ENCODE measurements at places on chromosomes 7 and 10.

GRCh38 chr10:97999066-97999922 lies 31.1 kb downstream of the CRTAC1 start:
- DNase-seq: no peak

GRCh38 chr7:67553378-67553777 lies 556.7 kb downstream of the TYW1 start:
- no peak for DNase-seq

DNA sequence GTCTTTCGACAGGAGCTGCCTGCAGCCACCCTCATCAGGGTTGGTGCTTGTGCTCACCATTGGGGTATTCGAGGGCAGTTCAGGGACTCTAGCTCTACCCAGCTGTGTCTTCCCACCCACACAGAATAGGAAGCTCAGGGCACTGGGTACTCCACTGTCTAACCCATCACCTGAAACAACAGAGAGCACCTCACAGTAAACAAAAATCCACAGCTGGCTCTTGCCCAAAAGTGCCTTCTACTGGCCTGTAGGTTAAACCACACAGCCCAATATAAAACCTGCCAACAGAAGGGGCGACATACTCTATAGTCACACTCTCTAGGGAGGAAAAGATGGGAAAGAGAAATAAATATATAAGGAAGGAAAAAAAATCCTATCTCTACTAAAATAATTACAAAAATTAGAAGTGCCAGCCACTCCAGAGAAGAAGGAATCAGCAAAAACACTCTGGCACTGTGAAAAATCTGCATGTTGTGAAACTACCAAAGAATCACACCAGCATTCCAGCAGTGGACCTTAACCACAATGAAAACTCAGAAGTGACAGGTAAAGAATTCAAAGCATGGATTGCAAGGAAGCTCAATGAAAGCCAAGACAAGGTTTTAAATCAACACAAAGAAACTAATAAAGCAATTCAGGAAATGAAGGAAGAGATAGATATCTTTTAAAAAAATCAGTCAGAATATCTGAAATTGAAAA lies 110.0 kb downstream of the HGF start:
- no peak for DNase-seq

DNA sequence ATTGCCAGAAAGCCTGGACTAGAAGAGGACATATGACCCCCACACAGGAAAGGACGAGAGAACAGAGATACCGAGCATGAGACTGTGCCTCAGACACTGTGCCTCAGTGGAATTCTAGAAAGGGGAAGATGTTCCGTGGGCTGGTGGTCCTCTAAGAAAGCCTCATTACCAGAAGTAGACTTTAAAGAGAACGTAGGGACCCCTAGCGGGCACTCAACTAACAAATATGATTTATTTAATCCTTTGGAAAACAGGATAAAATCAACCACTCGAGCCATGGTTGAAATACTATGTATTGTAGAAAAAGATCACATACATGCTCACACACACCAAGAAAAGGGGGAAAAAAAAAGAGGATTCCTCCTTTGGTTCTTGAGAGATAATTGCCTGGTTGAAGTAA lies 701.2 kb upstream of the SORCS1 start:
- no peak for DNase-seq

DNA sequence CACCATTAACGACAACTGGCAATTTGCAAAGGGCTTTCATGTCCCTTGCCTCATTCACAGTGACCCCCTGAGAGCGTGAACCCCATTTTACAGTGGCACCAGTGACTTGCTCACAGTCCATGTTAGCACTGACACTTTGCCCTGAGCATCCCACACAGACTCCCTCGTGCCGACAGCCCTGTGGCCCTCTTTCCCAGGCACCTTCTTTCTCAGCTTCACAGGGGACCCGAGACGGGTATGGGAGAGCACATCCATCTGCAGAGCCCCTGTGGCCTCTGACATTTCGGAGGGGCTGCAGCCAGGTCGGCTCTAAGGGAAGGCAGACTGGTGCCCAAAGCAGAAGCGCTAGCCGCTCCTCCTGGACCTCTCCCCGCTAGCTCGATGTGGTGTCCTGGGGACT lies 10.8 kb downstream of the LOXL4 start:
- DNase-seq: no peak

- no peak for DNase-seq
These were observed 382.6 kb downstream of the LRMDA start for GRCh38 chr10:75814014-75814413.

- DNase-seq: no peak
These were observed 135.1 kb upstream of the ZWINT start for GRCh38 chr10:56496186-56496486.

DNA sequence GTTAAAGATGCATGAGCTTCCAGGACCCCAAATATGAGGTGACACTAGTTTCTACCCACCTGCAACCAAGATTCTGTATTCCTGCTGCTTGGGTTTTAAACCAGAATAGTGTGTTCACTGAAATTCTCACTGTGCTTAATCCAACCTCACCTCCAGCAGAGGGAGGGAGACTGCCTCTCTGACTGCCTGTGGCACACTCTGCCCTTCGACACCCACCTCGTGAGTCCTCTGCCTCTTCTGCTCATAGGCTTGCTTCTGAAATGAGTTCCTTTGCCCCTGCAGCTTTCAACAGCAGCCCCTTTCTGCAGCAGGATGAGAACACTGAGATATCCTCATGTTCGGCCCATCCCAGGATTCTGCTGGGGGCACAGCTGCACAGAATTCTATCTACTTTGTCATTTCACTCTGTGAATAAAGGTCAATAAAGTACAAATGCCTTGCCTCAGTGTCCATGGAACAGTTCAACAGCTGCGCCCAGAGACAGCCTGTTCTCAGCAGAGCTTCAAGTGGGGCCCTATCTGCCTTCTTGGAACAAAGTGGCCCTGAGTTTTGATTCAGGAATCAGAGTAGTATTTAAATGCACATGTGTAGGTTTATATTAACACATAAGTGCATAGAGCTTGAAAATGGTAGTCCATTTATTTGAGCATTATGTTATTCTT lies 632.5 kb downstream of the TNS3 start:
- no peak for DNase-seq

- DNase-seq: no peak
These were observed 654.7 kb upstream of the ZWINT start for GRCh38 chr10:57015595-57016318.

GRCh38 chr7:134255814-134256213 lies 60.9 kb downstream of the SLC35B4 start:
- no peak for DNase-seq

DNA sequence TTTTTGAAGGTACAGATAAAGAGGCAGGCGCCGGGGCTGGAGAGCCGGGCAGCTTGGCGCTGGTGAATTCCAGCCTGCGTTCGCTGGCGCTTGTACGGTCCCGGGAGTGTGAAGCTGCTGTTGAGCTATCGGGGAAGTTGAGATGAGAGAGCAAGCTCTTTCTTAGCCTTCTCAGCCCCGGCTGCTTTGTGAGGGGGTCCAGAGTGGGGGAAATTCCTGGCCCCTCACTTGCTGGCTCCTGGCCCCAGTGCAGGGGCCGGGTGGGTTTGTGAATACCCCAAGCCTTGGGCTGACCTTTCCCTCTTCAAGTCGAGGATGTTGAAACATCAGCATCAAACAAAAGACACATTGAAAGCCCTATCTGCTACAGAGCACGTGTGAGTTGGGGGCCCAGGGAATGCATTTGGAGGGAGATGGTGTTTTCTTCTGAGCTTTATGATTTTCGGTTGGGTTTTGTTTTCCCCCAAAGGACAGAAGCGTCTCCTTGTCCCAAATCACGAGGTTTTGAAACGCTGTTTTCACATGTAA lies 2.7 kb downstream of the ZMIZ1 start:
- DNase-seq: no peak

GRCh38 chr7:116240024-116240668 lies 29.8 kb downstream of the TES start:
- DNase-seq: no peak

DNA sequence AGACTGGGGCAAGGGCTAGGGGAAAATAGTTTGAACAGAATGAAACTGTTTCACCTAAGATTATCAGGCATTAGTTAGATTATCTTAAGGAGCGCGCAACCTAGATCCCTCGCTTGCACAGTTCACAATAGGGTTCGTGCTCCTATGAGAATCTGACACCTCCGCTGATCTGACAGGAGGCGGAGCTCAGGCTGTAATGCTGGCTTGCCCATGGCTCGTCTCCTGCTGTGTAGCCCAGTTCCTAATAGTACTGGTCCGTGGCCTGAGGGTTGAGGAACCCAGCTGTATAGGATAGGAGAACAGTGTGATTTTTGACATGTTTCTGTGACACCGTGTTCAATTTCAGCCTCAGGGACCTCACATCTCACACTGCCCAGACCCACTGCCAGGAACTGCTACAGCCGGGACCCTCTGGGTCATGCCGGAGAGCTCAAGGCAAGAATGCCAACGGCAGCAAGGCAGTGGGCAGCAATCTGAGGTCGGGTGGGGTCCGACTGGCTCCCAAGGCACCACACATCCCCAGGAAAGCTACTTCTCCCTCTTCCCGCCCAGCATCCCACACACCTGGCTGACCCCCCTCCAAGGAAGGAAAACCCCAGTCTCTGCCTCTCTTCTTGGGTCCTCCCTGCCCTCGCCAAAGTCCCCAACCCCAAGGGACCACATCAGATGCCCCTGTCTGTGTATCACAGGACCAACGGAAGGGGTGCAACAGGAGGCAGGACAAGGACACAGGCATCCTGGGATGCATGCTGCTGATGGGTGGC lies 31.7 kb downstream of the CAMK2B start:
- no peak for DNase-seq

DNA sequence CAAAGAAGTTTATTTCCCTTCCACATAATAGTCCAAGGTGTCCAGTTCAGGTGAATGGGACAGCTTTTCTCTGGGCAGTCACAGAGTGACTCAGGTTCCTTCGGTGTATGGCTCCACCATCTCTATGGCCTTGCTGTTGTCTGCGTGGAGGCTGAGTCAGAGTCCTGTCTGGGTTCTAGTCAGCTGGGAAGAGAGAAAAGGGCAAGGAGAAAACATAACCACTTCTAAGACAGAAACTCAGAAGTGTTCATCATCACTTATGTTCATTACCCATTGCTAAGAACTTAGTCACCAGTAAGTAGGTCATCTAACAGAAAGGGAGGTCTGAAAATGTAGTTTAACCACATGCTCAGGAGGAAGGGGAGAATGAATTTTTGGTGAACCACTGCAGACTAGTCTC lies 32.4 kb upstream of the CCDC7 start:
- DNase-seq: no peak
